IPS DF 19.7 (cell line): ENCODE measurements at places on chromosomes 2 and 18.
A peak's percentile ranks its signal among the peaks of the same experiment; 100 is the strongest.

GRCh38 chr2:234494361-234495250 is 2.3 kb downstream of the ARL4C start:
- DNase-seq: no peak

DNA sequence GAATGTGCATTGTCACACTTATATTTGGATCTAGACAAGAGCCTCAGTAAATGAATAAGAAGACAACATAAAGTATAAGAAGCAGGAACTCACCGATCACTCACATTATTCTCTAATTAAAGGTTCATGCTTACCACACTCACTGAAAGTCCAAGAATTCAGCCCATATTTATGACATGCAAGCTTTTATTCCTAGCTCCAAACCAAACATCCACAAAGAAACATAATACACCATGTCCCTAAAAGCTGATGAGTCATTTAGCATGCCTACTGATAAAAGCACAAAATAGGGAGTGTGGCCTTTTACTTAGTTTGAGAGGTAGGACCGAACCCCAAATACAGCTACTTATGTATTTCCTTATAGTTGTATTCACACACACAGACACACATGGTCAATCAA is 1094.6 kb upstream of the CDH2 start:
- DNase-seq: no peak

DNA sequence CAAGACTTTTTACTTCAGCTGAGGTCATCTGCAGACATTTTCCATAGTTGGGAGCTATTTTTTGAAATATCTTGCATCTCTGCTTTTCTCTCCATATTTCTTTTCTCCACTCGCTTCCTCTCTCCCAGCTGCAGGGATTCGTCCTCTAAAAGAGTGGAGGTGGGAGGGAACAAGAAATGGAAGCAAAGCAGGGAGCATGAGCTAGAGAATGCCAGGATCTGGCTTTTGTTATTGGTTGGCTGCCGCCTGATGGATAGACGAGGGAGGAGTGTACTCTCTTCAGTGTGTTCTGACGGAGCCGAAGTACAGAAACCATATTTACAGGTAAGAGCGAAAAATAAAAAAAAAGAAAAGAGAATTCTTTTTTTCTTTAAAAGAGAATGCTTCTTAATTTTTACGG is at the start of gene CSRNP3:
Gene CSRNP3, plus strand, starts transcription at position 282 of the 400 bp plus-strand sequence. CDS start 125,368 bp downstream, outside the sequence.
- DNase-seq: peak; percentile 78

- no peak for DNase-seq
Observed at GRCh38 chr2:75324141-75324540, 124.8 kb upstream of the TACR1 start.

- no peak for DNase-seq
Observed at GRCh38 chr2:4420032-4420431, 716.7 kb downstream of the DCDC2C start.

DNA sequence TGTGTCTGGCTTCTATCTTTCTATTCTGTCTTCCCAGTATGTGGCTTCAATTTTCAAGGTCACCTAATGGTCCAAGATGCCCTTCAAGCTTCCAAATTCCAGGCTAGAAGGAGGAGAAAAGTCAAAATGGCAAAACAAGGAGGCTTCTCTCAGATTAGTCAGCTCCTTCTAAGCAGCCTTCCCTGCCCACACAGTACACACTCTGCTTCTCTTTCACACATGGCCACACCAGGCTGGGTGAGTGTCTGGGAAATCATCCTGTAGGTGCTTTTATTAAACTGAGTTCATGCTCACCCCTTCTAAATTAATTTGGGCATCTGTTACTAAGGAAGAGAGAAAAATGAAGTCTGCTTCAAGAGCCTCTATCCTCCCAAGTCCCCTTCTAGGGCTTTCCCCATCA is 277.2 kb upstream of the MGAT5 start:
- DNase-seq: no peak

DNA sequence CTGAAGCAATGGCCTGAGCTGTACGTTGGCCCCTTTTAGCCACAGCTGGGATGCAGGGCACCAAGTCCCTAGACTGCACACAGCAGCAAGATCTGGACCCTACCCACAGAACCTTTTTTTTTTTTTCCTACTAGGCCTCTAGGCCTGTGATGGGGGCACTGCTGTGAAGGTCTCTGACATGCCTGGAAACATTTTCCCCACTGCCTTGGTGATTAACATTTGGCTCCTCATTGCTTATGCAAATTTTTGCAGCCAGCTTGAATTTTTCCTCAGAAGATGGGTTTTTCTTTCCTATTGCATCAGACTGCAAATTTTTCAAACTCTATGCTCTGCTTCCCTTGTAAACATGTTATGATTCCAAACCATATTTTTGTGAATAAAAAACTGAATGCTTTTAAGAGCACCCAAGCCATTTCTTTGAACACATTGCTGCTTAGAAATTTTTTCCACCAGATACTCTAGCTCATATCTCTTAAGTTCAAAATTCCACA is 33.5 kb downstream of the PDE1A start:
- DNase-seq: no peak

DNA sequence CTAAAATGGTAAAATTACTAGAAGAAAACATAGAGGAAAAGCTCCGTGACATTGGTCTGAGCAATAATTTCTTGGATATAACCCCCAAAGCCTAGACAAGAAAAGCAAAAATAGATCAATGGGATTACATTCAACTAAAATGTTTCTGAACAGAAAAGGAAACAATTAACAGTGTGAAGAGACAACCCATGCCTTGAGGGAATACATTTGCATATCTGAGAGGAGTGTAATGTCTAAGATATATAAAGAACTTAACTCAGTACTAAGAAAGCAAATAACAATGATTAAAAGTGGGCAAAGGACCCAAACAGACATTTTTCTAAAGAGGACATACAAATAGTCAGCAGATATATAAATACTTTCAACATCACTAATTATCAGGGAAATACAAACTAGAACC is 206.2 kb downstream of the VAPA start:
- no peak for DNase-seq

DNA sequence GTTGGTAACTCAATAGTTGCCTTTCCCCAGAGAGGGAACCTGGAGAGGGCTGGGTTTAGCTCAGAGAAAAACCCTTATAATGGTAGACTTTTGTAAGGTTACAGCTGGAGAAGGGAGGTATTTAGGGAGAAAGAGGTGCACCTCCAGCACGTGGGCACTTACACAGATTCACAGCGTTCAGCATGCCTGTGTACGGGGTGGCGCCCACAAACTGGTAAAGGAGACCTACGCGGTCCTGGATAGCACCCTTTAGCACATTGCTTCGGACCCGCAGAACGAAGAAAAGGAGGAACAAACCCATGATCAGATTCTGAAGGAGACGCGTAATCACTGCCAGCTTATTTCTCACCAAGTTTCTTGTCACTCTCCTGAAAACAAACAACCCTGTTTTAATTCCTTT is 14.9 kb downstream of the ABCG5 start:
- no peak for DNase-seq

DNA sequence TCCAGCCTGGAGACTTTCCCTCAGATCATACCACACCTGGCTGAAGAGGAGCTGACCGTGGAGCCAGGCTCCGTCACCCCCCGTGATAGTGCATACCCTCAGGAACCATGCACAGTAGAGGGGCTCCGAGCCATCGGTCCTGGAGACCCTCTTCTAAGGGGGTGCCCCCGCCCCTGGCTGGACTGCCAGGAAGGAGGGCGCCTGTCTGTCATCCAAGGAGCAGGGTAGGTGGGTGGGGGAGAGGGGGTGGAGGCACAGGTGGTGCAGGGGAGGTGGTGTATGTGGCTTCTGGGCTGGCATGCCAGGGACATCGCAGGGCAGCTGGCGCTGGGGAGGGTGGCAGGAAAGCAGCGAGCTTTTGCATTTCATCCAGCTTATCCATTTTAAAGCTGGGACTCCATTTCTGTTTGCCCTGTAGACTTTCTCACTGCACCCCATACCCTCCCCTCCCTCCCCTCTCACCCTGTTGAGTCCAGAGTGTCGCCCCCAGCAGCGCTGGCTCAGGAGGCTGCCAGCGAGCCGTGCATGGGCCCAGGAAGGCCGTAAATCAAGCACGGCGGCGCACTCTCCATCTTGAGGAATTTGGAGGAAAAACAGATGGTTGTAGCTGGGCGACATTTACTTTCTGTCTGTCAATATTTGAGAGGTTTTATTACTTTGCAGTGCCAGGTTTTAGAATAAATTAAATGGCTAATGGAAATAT is 56.2 kb upstream of the HS6ST1 start:
- no peak for DNase-seq

DNA sequence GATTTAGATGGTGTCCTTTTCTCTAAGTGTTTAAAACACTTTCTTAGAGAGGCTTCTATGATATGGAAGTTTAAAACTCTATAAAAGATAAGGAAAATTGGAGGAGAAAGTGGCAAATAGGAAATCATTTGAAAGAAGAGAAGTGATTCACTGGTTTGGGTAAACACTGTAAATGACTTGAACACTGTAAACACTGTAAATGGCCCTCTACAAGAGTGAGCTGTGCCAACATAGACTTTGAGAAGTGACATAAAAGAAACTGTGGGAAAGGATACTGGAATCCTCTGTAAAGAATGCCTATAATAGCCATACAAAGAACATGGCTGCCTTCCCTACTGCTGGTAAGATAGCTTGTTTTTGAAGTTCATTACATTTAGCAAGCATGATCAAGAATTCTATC is 210.9 kb upstream of the SIX3 start:
- no peak for DNase-seq

- DNase-seq: no peak
Observed at GRCh38 chr2:50902365-50902764, 129.6 kb downstream of the NRXN1 start.

DNA sequence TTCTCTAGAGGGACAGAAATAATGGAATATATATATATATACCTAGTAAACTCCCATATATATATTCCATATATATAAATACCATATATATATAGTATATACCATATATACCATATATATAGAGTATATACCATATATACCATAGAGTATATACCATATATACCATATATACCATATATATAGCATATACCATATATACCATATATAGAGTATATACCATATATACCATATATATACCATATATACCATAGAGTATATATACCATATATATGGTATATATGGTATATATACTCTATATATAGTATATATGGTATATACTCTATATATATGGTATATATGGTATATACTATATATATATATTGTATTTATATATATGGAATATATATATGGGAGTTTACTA is 62.0 kb upstream of the CAVIN2 start:
- no peak for DNase-seq

GRCh38 chr18:43893001-43893637 is 615.8 kb upstream of the SYT4 start:
- DNase-seq: no peak

GRCh38 chr2:30041884-30042283 is 104.9 kb upstream of the YPEL5 start:
- no peak for DNase-seq
